ENCODE measurements at places on chromosomes 16 and 17. TPM values are rescaled to one million over a fixed set of nuclear protein-coding genes. Genes with fewer than 3 reads are reported as not detected.

GRCh38 chr16:66459878-66460277, 32.8 kb downstream of the BEAN1 start:
- peak; percentile 91 for DNase-seq

DNA sequence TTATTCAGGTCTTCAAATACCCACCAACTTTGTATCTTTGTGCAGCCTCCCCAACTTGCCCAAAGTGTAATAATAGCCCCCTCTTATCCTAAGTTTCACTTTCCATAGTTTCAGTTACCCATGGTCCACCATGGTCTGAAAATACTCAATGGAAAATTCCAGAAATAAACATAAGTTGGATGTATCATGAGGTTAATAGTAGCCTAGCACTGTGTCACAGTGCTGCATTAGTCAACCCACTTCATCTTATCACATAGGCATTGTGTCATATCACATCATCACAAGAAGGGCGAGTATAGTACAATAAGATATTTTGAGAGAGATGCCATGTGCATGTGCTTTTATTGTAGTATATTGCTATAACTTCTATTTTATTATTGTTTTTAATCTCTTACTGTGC, 21.9 kb downstream of the OMG start:
- no peak for DNase-seq

- peak; percentile 84 for DNase-seq
Observed at GRCh38 chr16:1054660-1055556, 17.6 kb upstream of the SSTR5 start.

- no peak for DNase-seq
Observed at GRCh38 chr17:68646626-68647526, 45.7 kb upstream of the FAM20A start.

- no peak for DNase-seq
Observed at GRCh38 chr16:49672753-49673152, 183.2 kb downstream of the ZNF423 start.

DNA sequence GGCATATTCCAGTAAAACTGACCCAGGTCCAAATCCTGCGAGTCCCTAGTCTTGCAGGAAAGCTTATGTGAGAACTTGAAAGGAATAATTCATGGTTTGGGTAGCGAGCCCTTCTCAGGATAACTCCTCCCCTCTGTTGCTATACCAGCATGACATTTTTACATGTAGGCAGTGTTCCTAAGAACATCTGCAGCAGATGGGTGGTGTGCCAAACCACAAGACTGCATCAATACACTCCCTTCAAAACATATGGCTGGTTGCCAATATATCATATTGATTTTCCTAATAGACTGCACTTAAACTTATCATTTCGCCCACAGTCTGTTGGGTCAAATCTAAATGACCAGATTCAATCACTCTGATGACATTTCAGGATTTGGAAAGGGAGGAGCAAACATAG, 19.9 kb downstream of the PSME3IP1 start:
- no peak for DNase-seq

Gene CTF1
- 0.72 TPM for total RNA-seq

Gene SLC4A1
- 0.13 TPM for total RNA-seq

Gene CDH1
- 237 TPM for total RNA-seq

All from H9 (cell line).